Fibroblast of skin of right quadriceps (primary cell): ENCODE measurements at places on chromosomes 2 and 18.

DNA sequence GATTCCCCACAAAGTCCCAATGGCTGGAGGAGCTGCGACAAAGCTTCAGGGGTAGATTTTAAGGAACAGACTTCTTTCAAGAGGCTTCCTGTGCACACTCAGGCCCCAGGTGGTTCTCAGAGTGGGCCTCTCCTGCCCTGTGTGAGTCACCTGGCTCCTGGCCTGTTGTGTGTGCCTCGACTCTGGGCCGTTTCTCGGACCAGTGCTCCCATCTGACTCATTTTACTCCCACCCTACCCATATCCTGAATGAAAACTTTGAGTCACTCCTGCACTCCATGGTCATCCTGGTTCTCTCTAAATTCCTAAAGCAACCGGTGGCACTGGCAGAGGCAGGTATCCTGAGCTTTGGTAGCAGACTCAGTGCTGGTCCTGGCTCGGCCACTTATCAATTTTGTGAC, 84.1 kb downstream of the CELF4 start:
- DNase-seq = no peak

GRCh38 chr2:174490051-174490450, 3.2 kb upstream of the GPR155 start:
- no peak for DNase-seq

DNA sequence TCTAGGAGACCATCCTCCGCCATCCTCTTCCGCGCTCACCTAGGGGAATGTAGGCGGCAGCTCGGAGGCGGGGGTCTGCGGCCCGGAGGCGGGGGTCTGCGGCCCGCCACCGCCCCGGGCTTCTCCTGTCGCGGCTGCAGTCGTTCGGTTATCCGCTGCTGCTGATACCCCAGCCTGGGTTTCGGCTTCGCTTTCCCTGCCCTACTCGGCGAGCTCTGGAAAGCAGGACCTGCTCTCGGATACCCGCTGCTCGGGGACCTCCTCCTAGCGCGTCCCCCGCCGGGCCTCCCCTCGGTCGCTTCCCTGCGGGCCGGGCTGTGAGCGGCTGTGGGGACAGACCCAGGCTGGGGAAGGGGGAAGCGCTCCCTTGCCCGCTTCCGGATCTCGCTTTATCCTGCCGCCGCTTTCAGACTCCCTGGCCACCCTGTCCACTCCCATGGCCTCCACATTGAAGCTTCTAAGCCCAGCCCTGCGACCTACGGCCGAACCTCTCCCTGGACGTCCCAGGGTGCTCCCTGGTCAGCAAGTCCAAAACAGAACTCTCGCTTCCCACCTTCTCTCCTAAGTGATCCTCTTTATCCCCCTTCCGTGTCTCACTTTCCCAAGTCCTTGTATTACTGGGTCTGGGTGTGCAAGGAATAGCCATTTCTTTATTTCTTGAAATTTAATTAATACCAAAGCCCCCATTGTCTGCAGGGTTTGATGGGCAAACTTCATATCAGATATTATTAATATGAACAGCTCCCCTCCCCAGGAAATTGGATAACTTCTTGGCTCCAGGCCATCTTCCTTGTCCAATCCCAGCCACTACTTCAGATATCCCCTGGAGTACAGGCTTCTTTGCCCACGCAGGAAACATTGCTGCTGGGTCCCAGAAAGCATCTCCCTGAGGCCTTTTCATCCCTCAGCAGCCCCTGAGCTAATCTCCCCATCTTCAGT, 769 bp downstream of the FKBP1B start:
- DNase-seq = no peak

- no peak for DNase-seq
These were observed 19.8 kb downstream of the HDAC4 start for GRCh38 chr2:239380831-239381708.

- DNase-seq = no peak
These were observed 2.9 kb downstream of the ARPC2 start for GRCh38 chr2:218219934-218220333.

- no peak for DNase-seq
These were observed 227.9 kb upstream of the SIX2 start for GRCh38 chr2:45237128-45237527.

- no peak for DNase-seq
These were observed 675.7 kb upstream of the ID2 start for GRCh38 chr2:8006181-8006580.

DNA sequence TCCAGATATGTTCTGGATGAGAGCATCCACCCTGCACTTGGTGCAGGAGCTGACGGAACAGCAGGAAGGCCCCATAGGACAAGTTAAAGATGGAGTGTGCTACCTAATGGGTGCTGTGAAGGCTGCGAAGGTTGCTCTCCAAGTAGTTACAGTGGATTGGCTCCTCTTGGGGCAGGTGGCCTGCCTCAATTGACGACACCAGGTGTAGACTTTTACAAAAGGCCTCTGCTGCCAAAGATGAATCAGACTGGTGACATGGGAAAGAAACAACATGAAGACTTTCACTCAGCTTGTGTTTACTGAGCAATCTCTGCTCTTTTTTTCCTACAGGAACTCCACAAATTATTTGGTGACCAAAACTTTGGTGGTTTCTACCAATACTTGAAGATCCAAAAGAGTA, 437.7 kb downstream of the PLCL1 start:
- no peak for DNase-seq

- DNase-seq = no peak
These were observed 89.6 kb upstream of the SETBP1 start for GRCh38 chr18:44590956-44591670.

GRCh38 chr2:111671426-111672150, 212.4 kb downstream of the ANAPC1 start:
- no peak for DNase-seq

- no peak for DNase-seq
These were observed 154.7 kb upstream of the CNTNAP5 start for GRCh38 chr2:123870206-123870880.

GRCh38 chr2:85439986-85440385, 21.5 kb downstream of the SH2D6 start:
- DNase-seq = no peak

DNA sequence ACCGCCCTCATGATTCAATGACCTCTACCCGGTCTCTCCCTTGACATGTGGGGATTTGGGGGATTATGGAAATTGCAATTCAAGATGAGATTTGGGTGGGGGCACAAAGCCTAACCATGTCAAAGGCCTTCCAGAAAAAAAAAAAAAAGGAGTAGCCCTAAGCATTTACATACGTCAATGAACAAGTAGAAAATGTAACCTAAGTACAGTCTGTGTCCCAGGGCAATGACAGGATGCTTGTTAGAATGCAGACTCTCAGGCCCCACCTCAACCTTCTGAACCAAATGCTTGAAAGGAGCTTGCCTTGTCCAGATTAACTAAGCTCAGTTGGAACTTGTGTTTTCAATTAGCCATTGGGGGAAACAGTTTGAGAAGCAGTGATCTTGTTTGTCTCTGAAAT, 802.1 kb downstream of the CPS1 start:
- no peak for DNase-seq

DNA sequence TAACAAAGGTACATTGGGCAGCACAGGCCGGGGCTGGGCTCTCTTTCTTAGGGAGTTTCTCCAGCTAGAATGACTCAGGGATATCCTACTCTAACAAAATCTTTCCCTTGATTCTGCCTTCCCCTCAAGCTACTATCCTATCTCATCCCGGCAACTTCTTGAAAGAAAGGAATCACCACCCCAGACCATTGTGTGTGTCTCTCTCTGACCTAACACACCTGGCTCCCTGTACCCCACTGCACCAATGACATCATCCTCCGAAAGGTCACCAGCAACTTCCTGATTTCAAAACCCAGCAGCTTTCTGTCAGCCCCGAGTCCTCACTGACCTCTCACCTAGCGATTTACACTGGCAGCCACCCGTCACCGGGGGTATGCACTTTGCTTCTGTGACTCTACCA, 72.1 kb upstream of the MAP4K4 start:
- no peak for DNase-seq

- no peak for DNase-seq
These were observed 67.6 kb upstream of the OTOS start for GRCh38 chr2:240208096-240208495.

GRCh38 chr2:96139181-96139758, 968 bp upstream of the ASTL start:
- no peak for DNase-seq

DNA sequence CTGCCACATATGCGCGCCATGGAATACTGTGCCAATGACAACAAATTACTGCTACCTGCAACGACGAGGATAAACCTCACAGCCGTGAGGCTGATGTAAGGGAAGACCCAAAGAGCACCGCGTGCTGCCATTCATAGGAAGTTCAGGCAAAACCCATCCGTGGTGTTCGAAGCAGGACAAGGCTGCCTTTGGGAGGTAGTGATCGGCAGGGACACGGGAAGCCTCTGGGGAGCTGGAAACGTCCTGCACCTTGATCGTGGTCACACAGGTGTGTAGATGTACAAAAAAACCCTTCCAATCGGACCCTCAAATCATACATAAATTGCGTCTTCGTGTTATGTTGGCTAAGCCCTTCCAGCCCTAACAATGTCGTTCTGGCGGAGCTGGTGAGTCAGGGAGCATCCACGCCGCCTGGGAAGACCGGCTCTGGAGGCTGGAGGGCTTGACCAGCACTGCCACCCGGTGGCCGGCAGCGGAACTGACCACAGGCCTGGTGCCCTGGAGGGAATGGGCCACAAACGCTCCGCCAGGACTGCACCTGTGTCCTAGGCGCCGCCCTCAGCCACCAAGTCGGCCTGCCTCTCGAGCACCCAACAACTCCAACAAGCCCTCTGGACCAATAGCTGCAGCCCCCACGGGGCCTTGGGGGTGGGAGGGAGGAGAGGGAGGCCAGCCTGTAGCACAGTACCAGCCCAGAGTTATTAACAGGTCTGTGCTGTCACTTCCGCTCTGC, 4.1 kb upstream of the NEURL3 start:
- DNase-seq = peak; percentile 81

- DNase-seq = peak; percentile 35
These were observed 86.0 kb upstream of the TWIST2 start for GRCh38 chr2:238761868-238762267.

DNA sequence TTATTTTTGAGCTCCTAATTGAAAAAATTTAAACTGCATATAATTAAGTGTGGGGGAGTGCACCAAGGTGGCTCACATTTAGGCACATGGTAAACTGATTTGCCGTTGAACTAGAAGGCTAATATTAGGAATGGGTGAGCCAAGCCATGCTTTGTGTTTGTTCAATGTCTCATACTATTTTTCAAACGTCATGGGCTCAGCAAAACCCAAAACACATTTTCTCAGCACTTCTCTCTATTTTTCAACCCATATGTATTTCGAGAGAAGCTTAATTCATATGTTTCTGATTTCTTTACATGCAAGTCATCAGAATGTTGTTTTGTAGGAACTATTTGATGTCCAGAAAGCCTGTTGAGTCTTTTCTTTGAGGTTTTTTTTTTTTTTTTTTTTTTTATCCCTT, 291.2 kb downstream of the TCF4 start:
- DNase-seq = peak; percentile 67

- DNase-seq = no peak
These were observed 63.8 kb upstream of the PPP1CB start for GRCh38 chr2:28687640-28688385.

DNA sequence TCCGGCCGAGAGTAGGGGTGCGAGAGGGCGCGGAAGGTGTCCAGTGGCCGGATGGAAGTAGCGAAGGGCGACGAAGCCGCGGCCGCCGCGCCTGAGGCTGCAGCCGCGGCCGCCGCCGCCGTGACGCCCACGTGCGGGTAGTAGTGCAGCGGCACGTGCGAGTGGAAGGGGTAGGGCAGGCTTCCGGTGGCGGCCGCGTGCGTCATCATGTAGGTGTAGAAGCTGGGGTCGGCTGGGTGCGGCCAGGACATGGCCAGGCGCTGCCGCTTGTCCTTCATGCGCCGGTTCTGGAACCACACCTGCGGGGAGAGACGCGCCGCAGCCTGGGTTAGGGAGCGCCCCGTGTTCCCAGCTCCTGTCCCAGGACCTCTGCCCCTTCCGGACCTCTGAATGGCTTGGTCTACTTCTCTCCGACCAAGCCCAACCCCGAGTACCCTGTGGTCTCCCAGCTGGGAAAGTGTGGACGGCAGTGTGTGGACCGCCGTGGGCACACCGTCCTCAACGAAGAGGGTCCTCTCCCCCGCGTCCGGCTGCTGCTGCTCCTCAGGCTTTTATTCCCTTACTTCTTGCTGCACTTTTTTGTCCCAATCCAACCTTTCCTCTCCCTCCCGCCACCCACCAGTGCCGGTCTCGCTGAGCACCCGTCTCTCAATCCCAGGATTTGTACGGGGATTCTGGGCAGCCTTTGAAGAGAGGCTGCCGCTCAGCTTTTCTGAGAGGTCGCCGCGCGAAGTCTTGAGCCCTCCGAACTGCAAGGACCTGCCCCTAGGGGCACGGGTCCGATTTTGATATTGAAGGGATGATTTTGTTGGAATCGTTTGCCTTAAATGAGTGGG, 3.0 kb downstream of the EVX2 start:
- no peak for DNase-seq

DNA sequence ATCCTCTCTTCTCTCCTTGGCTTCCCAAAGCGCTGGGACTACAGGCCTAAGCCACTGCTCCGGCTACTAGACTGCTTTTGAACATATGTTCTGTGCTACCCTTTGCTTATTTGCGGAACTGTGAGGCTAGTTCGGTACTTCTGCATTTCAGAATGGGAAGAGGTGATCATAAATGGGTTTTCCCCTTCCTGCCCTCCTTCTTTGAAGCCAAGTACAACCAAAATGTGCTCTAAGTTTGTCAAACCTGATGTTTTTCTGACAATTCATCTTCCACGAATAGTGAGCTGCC, 1.7 kb upstream of the ESCO1 start:
- no peak for DNase-seq

- no peak for DNase-seq
These were observed 342.8 kb upstream of the RAB6C start for GRCh38 chr2:129636692-129637091.

DNA sequence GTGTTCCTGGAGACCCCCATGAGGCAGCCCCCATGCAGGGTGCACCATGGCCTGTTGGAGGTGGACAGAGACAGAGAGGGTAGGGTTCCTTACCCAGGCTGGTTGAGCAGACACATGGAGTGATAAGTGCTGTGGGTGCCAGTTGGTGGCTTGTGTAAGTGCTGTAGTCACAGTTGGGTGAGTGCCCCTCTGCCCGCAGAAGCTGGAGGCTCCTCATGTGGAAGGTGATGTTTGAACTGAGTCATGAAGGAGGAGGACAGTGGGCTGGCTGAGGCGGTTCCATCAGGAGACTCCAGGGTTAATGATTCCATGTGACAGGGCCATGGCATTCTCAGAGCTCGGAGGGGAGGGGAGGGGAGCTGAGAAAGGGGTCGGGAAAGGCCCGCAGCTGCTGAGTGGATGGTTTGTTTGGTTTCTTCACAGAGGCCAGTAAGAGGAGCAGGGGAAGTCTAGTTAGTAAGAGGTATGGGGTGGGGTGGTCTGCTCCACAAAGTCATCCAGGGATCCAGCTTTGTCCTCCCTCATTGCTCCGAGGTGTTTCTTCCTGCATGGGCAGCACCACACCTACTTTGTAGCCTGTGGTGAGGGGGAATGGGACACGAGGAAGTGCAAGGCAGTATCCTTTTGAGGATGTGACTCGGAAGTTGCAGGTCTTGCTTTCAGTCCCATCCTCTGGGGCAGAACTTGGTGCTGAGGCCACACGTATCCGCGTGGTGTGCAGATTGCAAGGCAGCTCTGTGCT, 13.6 kb downstream of the IMPA2 start:
- DNase-seq = no peak

GRCh38 chr2:151922845-151923666, 94.8 kb upstream of the ARL5A start:
- peak; percentile 1 for DNase-seq

- no peak for DNase-seq
These were observed 163.2 kb upstream of the CAVIN2 start for GRCh38 chr2:192010073-192010472.

GRCh38 chr2:240165661-240166060, 25.2 kb upstream of the OTOS start:
- DNase-seq = no peak
